ENCODE measurements at places on chromosomes 4 and X. TPM values are rescaled to one million over a fixed set of nuclear protein-coding genes. Genes with fewer than 3 reads are reported as not detected.
A peak's percentile ranks its signal among the peaks of the same experiment; 100 is the strongest.

- no peak for DNase-seq
- no peaks in the 10 kb centered on the region for H3K36me3 ChIP-seq
- H3K27ac ChIP-seq, result no peak overlapping the region
- no peaks in the 10 kb centered on the region for H3K27me3 ChIP-seq
- no peak overlapping the region for H3K4me3 ChIP-seq
These were observed 37.2 kb upstream of the HSD17B10 start for GRCh38 chrX:53471346-53471745.

DNA sequence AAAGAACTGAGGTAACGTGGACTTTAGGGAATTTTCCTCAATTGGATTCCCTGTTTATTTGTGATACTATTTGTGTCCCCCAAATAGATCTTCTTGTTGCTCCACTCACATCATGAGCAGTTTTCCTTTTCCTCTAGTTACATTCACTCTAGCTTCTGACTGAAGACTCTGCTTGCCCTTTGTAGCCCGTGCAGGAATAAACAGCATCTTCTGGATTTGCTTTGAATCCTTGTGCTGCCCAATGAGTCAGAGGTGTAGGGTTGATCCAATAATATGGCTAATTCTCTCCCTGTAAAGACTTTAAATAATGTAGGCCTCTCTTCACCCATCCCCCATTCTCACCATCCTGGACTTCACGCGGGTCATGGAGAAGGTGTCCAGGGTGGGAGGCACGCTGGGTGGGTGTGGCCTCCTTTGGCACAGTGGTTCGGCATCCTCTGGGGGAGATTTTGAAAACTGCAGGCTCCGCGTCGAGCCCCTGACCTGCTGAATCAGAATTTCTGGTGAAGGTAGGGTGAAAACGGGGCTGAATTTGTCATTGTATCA is 9.0 kb downstream of the HAND2 start:
- peaks cover 38% of the 10 kb centered on the region for H3K4me1 ChIP-seq
- no peaks in the 10 kb centered on the region for H3K36me3 ChIP-seq
- H3K27me3 ChIP-seq, result peaks cover 88% of the 10 kb centered on the region
- no peak overlapping the region for H3K4me3 ChIP-seq
- H3K27ac ChIP-seq, result peak overlapping the region; percentile 92

DNA sequence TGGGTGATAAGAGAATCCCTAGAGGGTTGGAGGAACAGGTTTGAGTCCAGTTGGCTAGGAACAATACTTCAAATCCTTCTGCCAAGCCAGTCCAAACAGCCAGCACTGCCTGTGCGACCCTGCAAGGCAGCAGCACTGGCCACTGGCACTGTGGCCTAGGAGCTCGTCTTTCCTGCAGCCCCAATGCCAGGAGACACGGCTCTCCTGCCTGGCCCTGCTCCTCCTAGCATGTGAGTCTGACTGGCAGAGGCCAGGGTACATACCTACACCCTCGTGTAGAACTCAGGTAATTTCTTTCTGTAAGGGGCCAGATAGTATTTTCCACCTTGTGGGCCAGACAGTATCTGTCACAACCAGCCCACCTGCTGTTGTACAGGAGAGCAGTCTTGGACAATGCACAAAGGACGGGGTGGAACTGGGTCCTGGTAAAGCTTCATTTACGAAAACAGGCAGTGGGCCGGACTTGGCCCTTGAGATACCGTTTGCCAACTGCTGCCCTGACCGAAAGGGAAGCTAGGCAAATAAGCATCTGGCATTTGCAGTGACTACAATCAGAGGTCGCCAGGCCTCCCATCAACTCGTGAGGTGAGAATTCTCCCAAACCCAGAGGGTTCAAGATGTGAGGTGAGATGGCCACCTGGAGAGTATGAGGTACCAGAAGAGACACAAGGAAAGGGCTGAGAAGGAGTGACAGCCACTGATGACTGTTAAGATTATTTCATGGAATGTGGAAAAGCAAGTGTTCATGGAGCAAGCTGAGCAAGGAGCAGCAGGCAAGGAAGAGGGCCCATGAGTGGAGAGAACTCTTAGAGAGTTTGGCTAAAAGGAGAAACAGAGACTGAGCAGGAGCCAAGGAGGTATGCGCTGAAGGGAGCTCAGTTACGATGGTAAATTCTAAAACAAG is 29.8 kb upstream of the IRAK1 start:
- peaks cover 18% of the 10 kb centered on the region for H3K4me1 ChIP-seq
- no peaks in the 10 kb centered on the region for H3K27me3 ChIP-seq
- no peak overlapping the region for H3K27ac ChIP-seq
- H3K4me3 ChIP-seq, result no peak overlapping the region

Gene IL1RAPL1
- total RNA-seq, result 3.9 TPM

DNA sequence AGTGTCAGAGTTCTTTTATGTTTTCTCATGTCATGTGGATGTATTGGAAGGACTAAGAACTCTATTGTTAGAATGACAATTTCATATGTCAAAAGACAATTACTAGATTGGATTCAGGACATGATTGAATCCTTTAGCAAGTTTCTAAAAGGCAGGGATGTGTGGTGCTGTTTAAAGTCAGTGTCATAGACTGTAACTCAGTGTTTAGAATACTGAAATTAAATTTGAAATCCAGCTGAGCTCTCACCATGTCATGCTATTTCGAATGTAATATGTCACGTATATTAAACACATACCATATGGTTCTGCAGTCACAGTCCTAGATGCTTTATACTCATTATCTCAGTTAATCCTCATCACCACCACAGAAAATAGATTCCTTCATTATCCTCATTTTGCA is 7.8 kb downstream of the GUCY1B1 start:
- no peaks in the 10 kb centered on the region for H3K4me1 ChIP-seq
- H3K27ac ChIP-seq, result no peak overlapping the region
- no peak overlapping the region for H3K4me3 ChIP-seq
- no peaks in the 10 kb centered on the region for H3K36me3 ChIP-seq
- DNase-seq, result no peak

GRCh38 chrX:40945361-40945713 is 139.9 kb upstream of the USP9X start:
- H3K4me3 ChIP-seq, result no peak overlapping the region
- H3K27me3 ChIP-seq, result no peaks in the 10 kb centered on the region
- peak overlapping the region; percentile 59 for H3K27ac ChIP-seq
- no peaks in the 10 kb centered on the region for H3K36me3 ChIP-seq
- DNase-seq, result peak; percentile 67
- peaks cover 6% of the 10 kb centered on the region for H3K4me1 ChIP-seq

- no peaks in the 10 kb centered on the region for H3K27me3 ChIP-seq
- H3K36me3 ChIP-seq, result no peaks in the 10 kb centered on the region
- H3K27ac ChIP-seq, result no peak overlapping the region
- H3K4me1 ChIP-seq, result no peaks in the 10 kb centered on the region
- DNase-seq, result no peak
These were observed 148.4 kb downstream of the STPG2 start for GRCh38 chr4:97994765-97995465.

DNA sequence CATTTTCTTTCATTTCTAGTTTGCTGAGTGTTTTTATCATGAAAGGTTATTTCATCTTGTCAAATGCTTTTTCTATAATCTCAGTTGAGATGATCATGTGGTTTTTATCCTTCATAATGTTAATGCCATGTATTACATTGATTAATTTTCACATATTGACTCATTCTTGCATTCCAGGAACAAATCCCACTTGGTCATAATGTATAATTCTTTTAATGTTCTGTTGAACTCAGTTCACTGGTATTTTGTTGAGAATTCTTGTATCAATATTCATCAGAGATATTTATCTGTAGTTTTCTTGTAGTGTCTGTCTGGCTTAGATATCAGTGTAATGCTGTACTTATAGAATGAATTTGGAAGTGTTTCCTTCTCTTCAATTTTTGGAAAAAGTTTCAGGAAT is 16.7 kb upstream of the LHFPL1 start:
- no peak overlapping the region for H3K4me3 ChIP-seq
- H3K36me3 ChIP-seq, result no peaks in the 10 kb centered on the region
- DNase-seq, result no peak
- H3K27me3 ChIP-seq, result no peaks in the 10 kb centered on the region
- H3K4me1 ChIP-seq, result no peaks in the 10 kb centered on the region
- H3K27ac ChIP-seq, result no peak overlapping the region

GRCh38 chr4:73948990-73949706 is 32.7 kb downstream of the PF4 start:
- DNase-seq, result no peak
- no peak overlapping the region for H3K27ac ChIP-seq
- peaks cover 10% of the 10 kb centered on the region for H3K27me3 ChIP-seq
- no peaks in the 10 kb centered on the region for H3K36me3 ChIP-seq

Gene CYBB
- 2.5 TPM for total RNA-seq

DNA sequence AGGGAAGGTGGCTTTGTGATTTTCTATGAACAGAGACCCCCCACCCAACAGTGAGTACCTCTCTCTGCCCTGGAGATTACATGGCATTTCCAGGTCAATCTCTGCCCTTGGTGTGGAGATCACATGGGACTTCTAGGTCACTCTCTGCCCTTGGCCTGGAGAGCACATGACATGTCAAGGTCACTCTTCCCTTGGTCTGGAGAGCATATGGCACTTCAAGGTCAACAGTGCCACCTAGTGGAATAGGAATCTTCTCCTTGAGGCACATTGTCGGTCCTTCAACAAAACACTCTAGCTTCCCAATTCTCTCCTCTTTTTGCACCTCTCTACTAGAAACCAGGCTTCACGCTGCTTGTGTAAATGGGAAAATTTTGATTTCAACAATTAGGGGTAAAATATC is 66.2 kb upstream of the TACR3 start:
- no peaks in the 10 kb centered on the region for H3K36me3 ChIP-seq
- DNase-seq, result peak; percentile 70
- H3K4me3 ChIP-seq, result no peak overlapping the region
- no peaks in the 10 kb centered on the region for H3K4me1 ChIP-seq
- H3K27ac ChIP-seq, result no peak overlapping the region

DNA sequence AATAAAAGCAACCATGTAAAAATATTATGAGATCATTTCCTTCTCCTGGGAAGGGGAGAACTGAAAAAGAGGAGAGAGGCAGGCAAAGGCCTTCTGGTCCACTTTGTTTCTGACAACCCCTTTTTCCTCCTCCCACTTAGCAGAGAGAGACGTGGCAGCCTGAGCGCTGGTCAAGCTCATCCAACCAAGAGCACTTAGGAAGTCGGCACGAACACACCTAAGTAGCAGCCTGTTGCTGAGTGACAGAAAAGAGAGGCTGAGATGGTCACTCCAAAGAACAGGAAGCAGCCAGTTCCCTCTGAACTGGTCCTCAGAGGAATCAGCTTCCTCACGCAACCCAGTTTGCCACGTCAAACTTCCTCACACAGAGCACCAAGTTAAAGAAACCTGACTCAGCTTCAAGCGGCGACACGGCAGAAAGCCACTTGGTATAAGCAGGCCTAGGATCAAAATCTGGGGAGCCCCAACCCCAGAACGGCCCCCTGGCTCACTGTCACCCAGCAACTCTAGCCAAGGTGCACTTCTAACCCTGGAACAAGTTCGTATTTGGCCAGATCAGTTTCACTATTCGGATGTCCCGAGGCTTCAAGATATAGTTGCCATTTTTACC is 861 bp downstream of the SEC24D start:
- peaks cover 22% of the 10 kb centered on the region for H3K4me1 ChIP-seq
- peak overlapping the region; percentile 84 for H3K4me3 ChIP-seq
- DNase-seq, result peak; percentile 83
- peak overlapping the region; percentile 99 for H3K27ac ChIP-seq
- peaks cover 6% of the 10 kb centered on the region for H3K36me3 ChIP-seq

DNA sequence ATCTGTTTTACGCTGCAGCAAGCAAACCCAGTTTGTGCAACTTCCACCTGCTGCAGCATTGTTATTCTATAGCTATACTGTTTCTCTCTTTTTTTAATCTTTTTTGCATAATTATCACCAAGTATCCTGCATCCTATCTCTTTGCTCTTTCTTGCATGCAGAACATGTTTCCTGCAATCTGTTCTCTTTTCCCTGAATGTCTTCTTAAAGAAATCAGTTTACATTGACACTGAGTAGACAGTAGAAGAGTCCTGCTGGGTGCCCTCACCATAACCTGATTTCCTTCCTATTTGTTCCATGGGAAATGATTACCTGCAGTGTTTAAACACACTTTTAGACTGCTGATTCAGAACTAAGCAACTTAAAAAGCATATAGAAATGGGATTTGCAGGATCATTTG is 964.7 kb downstream of the PCDH19 start:
- no peaks in the 10 kb centered on the region for H3K4me1 ChIP-seq
- H3K27ac ChIP-seq, result no peak overlapping the region
- no peaks in the 10 kb centered on the region for H3K36me3 ChIP-seq
- H3K4me3 ChIP-seq, result no peak overlapping the region
- no peaks in the 10 kb centered on the region for H3K27me3 ChIP-seq

Gene SEPSECS
- 10.3 TPM for total RNA-seq

Gene MAGEA11
- not detected for total RNA-seq

DNA sequence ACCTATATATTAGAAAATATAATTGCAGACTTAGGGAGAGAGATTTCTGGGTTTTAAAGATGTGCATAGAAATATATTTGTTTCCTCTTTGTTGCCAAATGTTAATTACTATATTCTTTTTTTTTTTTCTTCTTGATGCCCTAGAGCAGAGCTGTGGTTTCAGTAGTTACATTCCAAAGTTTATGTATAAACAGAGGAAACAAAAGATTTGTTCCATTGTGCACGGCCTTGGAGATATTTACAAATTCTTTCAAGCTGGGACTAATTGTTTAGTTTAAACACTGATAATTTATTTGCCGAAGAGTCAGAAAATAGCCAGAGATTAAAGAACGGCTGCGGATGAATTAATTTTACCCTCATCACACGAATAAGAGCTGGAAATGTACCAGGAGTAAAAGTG is 85.1 kb downstream of the USP46 start:
- DNase-seq, result no peak
- H3K4me1 ChIP-seq, result no peaks in the 10 kb centered on the region
- H3K27me3 ChIP-seq, result no peaks in the 10 kb centered on the region
- no peak overlapping the region for H3K4me3 ChIP-seq

DNA sequence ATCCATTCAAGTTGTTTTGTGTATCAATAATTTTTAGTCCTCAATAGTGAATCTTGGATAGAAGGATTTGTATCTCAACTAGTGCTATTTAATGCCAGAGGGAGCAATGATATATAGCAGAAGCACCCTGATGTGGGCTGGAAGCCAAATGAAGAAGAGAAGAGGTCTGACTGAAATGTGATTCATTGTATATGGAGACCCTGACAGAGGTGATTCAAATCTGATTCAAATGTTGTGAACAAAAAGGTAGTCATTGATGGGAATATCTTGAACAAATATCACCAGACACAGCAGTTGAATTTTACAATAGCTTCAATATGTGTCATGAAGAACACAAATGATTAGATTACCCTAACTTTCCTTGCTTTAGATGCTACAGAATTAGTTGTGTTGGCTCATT is 27.5 kb upstream of the SULT1B1 start:
- H3K36me3 ChIP-seq, result no peaks in the 10 kb centered on the region
- H3K27me3 ChIP-seq, result no peaks in the 10 kb centered on the region
- H3K27ac ChIP-seq, result no peak overlapping the region
- no peak for DNase-seq
- H3K4me3 ChIP-seq, result no peak overlapping the region
- no peaks in the 10 kb centered on the region for H3K4me1 ChIP-seq

GRCh38 chrX:65331371-65331770 is 203.2 kb downstream of the LAS1L start:
- H3K27ac ChIP-seq, result no peak overlapping the region
- no peaks in the 10 kb centered on the region for H3K4me1 ChIP-seq
- no peak overlapping the region for H3K4me3 ChIP-seq
- DNase-seq, result no peak
- H3K36me3 ChIP-seq, result no peaks in the 10 kb centered on the region
